Activated naive CD8-positive, alpha-beta T cell treated with anti-CD3 and anti-CD28 coated beads, Interleukin-2, amount 50 U/mL, for 16 hours (primary cell): ENCODE measurements at places on chromosomes 13 and 19.

DNA sequence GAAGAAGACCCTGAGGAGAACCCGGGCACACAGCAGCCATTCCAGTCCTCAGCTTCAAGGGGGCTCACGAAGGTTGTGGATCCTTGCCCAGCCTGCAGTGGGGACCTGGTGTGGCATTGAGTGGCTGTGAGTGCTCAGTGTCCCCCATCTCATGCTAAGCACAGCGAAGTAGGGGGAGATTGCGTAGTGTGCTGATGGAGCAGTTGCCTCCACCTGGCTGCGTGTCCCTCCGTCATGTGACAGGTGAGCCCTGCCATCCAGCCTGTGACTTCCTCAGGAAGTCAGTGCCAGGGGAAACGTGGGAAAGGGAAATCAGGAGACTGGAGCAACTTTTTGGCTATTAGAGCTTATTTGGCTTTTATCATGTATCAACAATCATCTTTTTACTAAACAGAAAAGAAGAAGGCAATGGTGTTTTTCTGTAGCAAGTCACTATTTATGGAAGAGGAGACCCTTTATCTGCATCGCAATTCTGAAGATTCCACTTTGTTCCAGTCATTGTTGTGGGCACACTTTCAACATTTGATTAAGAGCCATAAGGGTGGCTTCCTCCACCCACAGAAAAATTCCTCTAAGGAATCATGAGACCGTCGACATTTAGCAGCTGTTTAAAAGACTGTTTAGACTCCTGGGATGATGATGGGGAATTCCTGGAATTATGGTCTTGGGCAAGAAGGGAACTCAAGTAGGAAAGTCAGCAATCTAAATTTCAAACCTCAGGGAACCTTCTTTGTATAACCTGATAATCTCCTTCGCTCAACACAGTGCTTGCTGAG, 126.8 kb upstream of the SPATA13 start:
- DNase-seq = no peak

DNA sequence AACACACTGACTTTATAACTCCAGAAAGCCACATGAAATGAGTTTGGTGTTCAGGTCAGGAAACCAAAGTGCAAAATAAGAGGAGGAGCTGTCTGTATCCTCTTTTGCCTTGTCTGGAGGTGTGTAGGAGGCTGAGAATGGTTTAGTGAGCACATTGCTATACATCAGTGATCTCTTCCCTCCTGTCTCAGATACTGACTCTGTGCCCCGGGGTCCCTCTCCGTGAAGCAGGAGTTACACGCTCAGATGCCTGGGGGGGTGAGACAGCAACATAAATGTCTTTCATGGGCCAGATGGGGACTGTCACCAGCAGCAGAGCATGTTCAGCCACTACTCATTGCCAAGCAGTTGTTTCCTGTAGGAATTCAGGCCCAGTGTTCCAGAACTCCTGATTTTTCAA, 285.4 kb downstream of the ATP8A2 start:
- DNase-seq = no peak

GRCh38 chr13:86269511-86269910, 470.3 kb upstream of the SLITRK6 start:
- no peak for DNase-seq

DNA sequence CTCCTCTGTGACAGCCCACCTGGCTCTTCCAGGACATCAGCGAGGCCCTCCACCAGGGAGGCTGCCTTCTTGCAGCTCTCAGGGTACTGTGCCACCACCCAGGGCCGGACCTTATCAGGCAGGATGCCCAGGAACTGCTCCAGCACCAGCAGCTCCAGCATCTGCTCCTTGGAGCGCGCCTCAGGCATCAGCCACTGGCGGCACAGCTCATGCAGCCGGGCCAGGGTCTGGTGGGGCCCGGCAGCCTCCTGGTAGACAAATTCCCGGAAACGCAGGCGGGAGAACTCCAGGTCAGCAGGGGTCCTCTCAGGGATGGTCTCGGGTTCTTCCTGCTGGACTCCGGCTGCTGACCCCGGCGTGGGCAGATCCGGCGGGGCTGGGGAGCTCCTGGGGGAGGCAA, 8.2 kb downstream of the ZSCAN18 start:
- no peak for DNase-seq

DNA sequence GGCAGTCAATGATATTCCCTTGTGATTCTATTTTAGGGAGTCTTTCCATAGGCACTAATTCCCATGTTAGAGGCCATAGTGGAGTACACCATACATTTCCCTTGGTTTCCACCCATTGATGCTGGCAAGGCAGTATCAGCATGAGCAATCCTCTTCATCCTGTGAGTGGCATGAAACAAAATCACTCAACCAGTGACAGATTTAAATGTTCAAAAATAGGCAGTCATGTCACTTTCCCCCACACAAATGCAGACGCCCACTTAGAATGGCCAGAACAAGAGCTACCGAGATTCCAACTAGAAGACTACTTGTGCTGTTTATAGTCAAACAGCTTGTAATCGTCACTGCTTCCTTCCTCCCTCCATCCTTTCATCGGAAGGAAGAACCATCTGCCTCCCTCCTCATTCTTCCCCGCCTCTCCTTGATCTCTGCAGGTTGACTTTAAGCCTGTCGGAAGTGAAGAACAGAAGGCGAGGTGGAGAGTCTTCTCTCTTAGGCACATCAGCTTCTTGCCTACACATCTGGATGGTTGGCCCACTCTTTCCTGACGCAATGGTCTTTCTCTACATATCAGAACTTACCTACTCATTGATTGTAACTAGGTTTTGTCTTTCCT, 22.6 kb downstream of the RASL11A start:
- no peak for DNase-seq

DNA sequence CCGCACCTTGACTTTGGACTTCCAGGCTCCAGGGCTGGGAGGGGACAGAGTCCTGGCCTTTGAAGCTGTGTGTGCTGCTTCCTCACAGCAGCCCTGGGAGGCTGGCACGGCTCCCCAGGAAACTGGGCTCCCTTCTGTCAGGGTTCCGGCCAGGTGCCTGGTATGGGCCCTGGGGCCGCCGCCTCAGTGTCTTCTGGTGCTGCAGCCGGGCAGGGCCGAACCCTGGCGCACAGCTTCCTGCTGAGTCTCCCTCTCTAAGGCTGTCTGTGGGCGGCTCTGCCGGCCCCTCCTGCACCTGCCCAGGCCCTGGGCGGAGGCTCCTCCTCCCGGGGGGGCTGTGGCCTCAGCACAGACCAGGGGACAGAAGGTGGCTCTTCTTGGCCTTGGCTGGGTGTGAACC, 32.4 kb downstream of the GPX4 start:
- no peak for DNase-seq

GRCh38 chr19:58522709-58523108, 3.1 kb upstream of the ZBTB45 start:
- DNase-seq = no peak

DNA sequence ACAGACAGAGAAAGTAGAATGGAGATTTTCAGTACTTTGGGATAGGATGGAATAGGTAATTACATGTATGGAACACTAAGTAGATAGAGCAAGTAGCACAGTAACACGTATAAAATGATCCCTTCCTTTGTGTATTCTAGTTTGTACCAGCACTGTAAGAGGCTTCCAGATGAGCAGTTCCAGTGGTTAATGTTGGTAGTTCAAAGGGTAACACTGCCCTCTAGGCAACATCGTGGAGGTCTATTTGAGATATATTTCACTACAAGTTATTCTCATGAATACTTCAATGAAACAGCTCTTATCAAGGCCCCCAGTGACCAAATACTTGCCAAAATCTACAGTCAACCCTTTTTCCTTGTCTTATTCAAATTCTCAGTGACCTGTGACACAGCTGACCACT, 13.5 kb upstream of the ZNF563 start:
- no peak for DNase-seq

- peak; percentile 14 for DNase-seq
These were observed 687 bp downstream of the MATK start for GRCh38 chr19:3785451-3785937.

DNA sequence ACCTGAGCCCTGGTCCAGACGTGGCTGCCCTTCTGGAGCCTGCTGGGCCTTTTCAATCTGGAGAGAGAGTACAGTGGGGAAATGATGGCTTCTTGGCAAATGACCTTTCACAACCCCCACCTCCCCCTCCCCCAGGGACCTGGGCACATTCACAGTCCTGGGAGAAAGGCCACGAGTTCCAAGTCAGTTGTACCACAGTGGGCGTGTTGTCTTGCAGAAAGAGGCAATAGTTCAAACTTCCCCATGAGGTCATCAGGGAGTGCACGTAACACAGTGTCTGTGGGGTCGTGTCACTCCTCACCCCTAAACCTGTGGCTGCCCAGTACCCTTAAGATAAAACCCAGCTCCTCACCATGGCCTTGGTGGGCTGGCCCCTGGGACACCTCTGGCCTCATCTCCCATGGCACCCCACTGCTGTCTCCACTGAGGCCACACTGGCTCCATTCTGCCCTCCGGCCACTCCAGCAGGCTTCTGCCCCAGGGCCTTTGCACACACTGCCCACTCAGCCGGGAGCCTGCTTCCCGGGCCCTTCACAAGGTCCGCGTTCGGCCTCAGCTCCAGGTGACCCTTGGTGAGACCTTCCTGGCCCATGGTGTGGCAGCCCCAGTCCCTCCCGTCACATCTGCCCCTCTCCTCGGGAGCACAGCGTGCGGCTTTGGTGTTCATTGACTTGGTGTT, 13.3 kb downstream of the PLIN4 start:
- DNase-seq = no peak

GRCh38 chr19:49567861-49568441, 12.4 kb downstream of the NOSIP start:
- DNase-seq = no peak

DNA sequence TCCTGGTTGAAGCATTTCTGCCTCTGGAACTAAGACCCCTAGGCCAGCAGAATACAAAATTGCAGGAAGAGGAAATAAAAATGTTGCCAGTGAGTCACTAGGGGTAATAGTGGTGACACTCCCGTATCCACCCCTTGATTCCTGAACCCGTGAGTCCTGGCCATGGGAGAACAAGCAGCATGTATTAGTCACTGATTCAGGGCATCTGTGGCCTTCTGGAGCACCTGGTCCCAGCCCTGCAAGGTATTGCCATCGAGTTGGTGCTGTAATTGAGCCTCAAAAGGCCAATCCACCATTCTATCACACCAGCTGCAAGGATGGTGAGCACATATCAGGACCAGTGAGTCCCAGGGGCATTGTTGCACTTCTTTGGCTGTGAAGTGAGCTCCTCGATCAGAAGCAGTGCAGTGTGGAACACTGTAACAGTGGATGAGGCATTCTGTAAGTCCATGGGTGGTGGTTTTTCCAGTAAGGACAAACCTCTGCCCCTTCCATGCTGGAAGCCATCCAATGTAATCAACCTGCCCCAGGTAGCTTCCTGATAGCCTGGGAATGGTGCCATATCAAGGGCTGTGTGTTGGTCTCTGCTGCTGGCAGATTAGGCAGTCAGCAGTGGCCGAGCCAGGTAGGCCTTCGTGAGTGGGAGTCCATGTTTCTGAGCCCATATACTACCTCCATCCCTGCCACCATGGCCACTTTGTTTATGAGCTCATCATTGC, 39.6 kb downstream of the C1QTNF9 start:
- DNase-seq = no peak

DNA sequence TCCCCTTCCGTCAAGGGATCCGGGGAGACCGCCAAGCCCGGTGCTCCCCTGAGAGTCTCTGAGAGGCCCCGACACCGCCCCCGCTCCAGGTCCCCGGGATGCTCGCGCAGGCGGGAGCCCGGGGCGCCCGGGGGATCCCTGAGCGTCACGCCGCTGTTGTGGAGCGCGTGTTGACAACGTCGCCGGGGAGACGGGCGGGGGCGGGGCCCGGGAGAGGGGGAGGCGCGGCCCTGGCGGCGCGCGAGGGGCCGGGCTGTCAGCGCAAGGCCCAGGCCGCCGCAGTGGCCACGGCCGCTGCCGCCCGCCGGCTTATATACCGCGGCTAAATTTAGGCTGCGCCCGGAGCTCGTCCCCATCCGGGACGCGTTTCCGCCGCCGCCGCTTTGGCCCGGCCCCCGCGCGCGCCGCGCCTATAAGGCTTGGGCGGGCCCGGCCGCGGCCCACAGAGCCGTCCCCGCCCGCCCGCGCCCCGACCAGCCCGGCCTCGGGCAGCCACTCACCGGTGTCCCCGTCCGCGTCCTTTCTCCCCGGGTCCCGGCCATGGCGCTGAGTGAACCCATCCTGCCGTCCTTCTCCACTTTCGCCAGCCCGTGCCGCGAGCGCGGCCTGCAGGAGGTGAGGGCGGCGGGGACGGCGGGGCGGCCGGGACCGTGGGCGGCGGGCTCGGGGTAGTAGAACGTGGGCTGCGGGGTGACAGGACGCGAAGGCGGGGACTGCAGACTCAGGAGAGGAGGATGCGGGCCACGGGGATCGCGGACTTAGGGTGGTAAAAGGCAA, at the start of gene KLF2:
TSS of gene KLF2 (plus strand) at position 443 of the 777 bp plus-strand sequence. CDS start at position 541, 98 bp downstream.
- DNase-seq = peak; percentile 50

- no peak for DNase-seq
These were observed 62.9 kb downstream of the DCT start for GRCh38 chr13:94416454-94417080.

GRCh38 chr13:38636761-38637160, 50.1 kb upstream of the FREM2 start:
- no peak for DNase-seq

DNA sequence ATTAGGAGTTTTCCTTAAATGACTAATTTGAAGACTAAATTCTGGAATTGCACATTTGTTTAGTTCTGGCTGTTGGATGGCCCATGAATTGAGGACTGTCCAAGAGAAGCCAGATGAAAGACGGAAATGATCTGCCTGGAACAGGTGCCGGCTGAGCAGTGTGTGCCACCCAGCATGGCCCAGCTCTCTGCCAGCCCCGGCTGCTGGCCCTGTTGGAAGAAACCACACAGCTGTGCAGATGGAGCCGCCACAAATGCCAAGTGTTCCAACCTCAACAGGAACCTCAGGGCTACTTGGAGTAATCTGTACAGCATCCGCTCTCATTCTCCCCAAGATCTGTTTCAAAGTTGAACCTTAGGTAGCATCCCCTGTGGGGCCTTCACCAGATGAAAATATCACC, 67.0 kb upstream of the STARD13 start:
- DNase-seq = no peak

DNA sequence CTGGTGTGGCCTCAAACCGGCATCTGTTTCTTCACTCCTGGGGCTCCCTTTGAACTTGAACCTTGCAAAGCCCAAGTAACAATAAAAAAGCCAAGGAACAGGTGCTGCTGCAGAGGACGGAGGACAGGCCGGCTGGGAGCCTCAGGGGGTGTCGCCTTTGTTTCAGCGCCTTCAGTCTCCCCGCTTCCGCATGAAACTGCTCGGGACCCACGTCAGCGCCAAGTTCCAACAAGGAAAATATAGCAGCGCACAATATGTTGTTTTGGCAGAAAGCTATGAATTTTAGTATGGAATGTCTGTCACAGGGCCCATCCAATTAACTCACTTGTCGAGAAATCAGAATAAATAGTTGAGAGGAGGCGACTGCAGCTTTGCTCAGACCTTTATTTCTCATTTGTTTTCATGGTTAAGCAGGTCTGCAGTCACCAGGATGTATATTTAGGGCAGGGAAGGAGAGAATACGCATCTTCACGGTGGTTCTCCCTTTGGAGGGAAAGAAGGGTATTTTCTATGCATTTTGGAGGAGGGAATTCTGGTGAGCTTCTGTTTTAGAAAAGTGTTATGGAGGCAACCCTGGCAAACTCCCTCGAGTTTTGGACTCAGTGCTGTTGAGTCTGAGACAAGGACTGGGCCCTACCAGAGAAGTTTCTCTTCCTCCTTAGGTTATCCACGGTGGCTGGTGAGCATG, 34.3 kb upstream of the MEDAG start:
- no peak for DNase-seq
